ENCODE measurements at places on chromosomes 7 and 10.

GRCh38 chr10:9437131-9437530 lies 1382.6 kb downstream of the GATA3 start:
- no peak for DNase-seq

DNA sequence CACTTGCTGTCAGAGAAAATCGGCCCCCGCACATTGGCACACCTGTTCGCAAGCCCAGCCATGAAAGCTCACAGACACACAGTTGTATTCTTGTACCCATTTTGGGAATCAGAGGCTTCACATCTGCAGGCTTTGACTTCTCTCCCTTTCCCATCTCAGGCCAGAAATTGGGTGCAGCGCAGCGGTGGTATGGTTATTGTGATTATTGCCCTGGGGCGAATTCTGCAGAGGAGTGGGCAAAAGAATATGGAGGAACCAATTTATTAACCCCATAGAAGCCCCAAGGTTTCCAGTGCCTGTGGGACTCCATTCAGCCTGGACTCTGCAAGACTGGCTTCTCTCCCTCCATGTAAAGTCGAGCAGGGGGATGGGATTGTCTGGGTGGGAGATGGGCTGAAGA lies 14.0 kb downstream of the TLX1 start:
- no peak for DNase-seq

- DNase-seq = peak; percentile 6
These were observed 73.4 kb upstream of the KCNMA1 start for GRCh38 chr10:77710759-77711682.

DNA sequence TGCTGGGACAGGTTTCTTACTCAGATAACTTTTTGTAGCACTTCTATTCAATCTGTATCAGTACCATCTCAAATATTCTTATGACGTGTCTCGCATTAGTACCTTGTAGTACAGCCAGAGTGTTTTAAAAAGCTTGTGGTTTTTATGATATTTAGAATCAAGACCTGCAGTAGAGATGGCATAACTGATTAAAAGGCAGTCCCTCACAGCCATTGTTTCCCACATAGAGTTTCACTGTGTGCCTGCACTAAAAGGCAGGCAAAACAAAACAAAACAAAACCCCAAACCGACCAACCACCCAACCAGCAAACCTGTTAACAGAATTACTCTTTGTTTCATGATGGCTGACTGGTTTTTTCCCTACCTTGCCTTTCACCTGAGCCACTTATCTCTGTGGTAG lies 221.3 kb upstream of the DGKB start:
- DNase-seq = no peak

DNA sequence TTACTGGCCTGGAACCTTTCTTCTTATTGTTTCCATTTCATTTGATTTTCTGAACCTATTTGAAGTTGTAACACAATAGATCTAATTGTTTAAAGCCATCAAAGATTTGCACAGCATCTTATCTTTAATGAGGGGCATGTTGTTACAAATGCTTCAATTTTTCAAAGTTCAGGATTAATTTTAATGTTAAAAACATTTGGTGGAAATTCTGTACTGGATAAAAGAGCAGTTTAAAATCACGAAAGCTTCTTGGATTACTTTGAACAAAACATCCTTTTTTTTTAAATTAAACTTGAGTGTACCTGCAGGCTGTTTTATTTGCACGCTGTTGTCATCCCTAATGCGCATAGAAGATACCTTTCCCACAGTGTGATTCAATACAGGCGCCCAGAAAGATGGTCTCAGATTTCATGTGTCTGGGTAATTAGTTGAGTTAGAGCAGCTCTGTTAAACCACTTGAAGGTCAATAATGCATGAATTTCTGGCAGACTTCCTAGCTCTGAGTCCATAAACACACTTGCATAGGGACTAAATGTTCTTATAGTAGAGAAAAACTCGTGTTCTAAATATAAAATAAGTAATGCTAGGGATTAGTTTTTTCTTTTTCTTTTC lies 29.3 kb upstream of the DDX50 start:
- DNase-seq = no peak

DNA sequence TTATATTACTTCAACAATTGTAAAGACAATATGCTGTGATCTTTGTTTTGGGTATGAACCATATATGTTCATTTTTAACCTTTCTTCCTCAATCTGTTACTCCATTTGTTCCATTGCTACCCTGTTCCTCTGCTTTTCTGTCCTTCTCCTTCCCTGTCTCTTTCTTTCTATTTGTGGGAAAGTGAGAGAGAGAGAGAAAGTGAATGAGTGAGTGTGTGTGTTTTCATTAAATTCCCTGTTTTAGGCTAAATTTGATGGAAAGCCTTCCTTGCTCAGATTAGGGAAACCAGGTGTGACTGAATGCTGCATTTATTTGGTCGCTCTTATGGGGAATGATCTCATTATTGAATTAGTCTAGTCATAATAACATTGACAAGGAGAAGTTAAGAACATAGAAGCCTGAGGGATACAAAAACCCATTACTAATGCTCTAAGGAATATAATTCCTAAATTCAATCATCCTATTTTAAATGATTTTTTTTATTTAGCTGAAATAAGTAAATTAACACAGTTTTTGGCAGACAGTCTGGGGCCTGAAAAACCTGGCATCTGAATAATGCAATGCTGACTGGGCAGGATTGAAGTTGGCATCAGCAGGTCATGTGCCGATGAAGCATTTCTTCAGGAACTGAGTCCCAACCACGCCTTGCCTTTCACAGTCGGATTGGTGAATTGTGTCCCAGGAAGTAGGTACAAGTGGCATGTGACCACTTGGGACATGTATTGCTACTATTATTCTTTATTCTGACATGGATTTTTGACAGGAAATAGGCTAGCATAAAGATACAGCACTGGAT lies 117.6 kb upstream of the LRGUK start:
- no peak for DNase-seq

DNA sequence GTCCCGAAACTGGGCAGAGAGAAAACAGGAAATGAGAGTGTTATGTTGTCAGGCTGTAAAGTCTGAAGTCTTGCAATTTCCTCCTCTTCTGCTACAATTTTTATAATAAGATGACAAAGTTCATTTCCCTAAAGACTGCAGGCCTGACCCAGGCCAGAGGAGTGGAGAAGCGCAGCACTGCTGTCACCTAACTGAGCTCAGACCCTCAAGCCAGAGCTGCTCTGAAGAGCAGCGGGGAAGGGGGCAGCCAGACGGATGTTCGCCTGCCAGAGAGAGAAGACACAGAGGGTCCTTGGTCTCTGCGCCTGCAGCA lies 12.6 kb upstream of the AOAH start:
- DNase-seq = no peak

DNA sequence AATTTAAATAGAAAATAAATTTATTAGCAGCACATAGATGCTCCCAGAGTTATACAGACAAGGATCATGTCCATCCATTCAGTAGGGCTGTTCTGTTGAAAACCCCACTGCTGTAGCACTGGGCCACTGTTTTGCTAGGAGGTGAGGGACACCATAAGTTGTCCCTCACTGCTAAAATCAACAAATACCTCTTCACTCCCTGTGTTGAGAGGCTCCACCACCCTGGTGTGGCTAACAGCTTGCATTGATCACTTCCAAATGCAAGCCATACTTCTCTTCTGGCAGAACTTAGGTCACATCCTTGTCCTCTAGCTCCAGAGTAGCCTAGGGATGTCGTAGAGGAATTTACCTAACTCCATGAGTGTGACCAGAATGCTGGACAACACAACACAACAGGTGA lies 55.4 kb downstream of the MDFIC start:
- no peak for DNase-seq

GRCh38 chr10:124628676-124629021 lies 115.5 kb downstream of the FAM53B start:
- no peak for DNase-seq
